ENCODE measurements at places on chromosomes 1 and 21.

GRCh38 chr1:214028095-214028494 is 40.3 kb downstream of the PROX1 start:
- no peak for DNase-seq

GRCh38 chr1:8643542-8644536 is 173.6 kb downstream of the RERE start:
- DNase-seq: no peak

DNA sequence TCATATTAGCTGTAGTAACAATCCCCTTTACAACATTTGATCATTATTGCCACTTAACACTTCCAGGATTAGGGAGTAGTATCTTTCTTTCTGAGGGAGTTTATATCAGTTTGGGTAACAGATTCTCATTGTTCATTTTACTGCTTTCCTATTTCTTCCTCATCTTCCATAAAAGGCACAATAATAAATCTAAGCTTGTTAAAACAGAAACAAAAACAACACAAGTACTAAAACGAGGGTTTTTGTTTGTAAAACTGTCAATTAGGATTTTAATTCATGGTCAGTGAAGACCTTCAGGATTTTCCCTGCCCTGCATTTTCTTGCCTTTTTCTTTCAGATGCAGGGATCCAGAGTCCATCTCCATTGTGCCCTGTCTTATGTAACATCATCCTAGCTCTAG is 29.5 kb downstream of the TMED5 start:
- DNase-seq: no peak

DNA sequence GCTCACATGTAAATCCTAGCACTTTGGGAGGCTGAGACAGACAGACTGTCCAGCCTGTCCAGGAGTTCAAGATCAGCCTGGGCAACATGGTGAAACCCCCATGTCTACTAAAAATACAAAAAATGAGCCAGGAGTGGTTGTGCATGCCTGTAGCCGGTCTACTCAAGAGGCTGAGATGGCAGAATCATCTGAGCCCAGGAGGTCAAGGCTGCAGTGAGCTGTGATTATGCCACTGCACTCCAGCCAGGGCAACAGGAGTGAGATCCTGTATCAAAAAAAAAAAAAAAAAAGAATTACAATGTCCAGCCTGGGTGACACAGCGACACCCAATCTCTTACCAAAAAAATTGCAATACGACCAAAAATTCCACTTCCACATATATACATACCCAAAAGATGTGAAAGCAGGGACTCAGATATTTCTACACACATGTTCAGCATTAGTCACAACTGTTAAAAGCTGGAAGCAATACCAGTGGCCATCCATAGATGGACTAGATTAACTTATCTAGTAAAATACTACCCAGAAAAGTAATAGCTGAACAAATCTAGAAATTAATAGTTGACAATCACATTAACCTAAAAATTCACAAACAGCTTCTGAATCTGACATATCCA is 49.2 kb downstream of the ASH1L start:
- DNase-seq: no peak

DNA sequence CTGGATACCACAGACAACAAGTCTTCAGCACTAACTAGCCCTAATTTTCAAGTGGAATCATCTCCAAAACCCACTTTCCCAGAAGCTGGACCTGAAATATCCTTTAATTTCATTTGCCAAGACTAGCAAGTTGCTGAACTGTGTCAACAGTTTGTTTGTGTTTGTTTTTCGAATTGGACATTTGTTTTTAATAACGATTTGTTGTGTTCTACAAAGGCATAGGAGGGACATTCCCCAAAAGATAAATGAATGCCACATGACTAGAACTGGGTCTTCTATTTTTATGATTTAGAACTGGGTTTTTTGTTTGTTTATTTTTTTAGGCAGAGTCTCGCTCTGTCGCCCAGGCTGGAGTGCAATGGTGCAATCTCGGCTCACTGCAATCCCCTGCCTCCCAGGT is 17.9 kb downstream of the LUZP1 start:
- DNase-seq: no peak

DNA sequence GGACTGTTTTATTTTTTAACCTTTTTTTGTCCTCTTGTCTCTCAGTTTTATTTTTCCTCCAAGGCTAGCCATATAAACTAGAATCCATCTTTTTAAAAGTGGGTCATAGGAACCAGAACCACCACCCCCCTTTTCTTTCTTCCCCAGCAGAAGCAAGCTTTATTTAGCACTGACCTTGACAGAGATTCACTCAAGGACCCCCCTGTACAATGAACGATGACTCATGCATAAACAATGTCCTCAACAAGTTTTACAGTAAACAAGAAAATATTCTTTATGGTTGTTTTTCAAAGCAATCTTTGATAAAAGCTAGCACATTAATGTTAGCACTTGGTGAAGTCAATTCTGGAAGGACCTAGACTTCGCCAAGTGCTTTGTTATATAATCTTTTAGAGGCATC is 14.1 kb downstream of the PKN2 start:
- no peak for DNase-seq

- no peak for DNase-seq
These were observed 8.0 kb downstream of the CORT start for GRCh38 chr1:10457875-10458274.

DNA sequence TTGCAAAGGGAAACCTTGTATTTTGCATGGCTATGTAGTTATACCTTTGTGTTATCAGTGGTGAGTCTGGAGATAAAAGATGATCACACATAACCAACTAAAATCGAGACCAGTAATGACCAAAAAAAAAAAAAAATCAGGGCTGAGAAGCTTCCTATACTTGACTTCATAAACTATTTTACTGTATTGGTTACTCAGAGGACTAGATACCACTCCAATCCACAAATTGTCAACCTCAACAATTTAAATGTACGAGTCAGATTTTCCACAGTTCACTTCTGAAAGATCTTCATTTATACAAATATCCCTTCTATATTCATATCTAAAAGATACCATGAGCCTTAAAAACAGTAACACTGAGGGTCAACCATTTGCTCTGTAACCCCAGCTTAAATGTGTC is 71.7 kb downstream of the NRIP1 start:
- no peak for DNase-seq

- DNase-seq: no peak
These were observed 133.7 kb downstream of the SMYD2 start for GRCh38 chr1:214414691-214415090.

- DNase-seq: no peak
These were observed 152.2 kb downstream of the CLEC20A start for GRCh38 chr1:178344513-178345091.

DNA sequence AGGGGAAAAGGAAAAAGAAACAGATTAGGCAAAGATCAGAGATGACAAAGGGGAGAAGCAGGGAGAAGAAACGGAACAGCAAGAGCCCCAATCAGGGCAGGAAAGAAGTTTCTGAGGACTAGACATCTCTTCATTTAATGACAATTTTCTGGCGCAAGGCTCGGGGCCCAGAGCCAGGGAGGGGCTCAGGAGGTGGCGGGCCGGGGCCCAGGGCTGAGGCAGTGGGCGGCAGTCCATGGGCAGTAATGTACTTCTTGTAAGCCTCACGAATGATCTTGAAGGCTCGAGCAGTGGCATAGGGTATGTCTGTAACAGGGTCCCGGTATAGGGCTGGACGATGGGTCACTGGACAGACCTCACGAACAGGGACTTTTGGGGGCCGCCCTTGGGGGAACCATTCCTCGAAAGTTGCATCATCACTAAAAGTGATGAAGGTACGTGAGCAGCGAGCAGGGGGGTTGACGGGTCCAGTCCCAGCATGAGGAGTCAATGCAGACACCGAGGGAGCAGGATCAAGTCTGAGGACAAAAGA is 799 bp upstream of the TMOD4 start:
- DNase-seq: no peak

DNA sequence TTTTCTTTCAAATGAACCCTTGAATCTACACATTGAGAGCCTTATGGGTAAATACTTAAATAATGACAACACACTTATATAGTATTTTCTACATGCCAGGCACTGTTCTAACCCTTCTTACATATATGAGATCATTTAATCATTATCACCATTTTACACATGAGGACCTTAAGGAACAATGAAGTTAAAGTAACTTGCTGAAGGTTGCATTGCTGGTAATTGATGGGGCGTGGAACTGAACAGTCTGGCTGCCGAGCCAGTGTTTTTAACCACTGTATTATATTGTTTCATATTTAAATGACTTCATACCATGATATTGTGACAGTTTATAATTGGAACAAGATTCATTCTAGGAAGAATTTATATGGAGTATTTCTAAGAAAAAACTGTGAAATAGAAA is 111.9 kb upstream of the TENT5C start:
- DNase-seq: no peak

GRCh38 chr1:182917378-182917777 is 35.6 kb downstream of the SHCBP1L start:
- no peak for DNase-seq

- DNase-seq: no peak
These were observed 126.7 kb downstream of the CTH start for GRCh38 chr1:70537788-70538187.

DNA sequence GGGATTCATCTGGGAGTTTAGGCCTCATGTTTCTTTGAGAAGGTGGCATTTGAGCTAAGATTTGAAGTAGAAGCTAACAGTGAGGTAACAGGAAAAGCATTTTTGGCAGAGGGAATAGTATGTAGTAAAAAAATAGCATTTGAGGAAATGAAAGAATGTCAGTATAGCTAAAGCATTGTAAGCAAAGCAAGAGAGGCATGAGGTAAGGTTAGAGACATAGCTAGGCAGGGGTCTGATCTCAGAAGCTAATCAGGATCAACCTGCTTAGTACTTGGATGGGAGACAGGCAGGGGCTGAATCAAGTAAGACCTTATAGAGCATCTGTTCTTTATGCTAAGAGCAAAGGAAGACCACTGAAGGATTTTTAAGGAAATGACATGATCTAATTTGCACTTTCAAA is 4.0 kb downstream of the POLR3C start:
- DNase-seq: no peak

DNA sequence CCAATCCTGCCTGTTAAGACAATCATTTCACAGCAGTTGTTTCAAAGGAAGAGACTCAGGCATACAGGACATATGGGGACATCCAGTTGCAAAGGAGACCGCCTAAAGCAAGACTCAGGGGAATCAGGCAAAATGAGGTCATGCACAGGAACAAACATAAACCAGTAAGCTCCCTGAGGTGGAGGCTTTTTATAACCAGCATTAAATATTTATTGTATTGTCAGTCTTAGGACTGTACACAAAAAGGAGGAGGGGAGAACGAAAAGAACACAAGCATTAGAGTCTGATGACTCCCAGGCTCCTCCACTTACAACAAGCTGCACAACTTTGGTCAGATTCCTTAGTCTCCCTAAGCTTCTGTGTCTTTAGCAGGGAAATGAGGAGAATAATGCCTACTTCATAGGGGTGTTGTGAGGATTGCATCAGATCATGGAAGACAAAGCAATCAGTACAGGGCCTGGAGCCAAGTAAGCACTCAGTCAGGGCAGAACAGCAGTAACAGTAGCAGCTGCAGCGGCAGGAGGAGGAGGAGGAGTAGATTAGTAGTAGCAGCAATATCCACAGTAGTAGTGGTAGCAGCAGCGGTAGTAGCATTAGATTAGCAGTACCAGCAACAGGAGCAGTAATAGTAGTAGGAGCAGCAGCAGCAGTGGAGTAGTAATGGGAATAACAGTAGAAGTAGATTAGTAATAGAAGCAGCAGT is 54.2 kb upstream of the SPATA6 start:
- DNase-seq: no peak

GRCh38 chr21:15052459-15052763 is 12.4 kb downstream of the NRIP1 start:
- DNase-seq: no peak

GRCh38 chr1:96525657-96526557 is 195.7 kb upstream of the PTBP2 start:
- DNase-seq: no peak

- no peak for DNase-seq
These were observed 56.2 kb downstream of the LGR6 start for GRCh38 chr1:202249846-202250245.

Data from activated T-helper 1 cell treated with anti-CD3 and anti-CD28 coated beads, Interleukin-12 subunit alpha, Interleukin-12 subunit beta, Interleukin-2, Interleukin-4 antibody, amounts not matched to agents 30 ng/mL and 10 ng/mL and 1 ng/mL, durations not matched to agents 14 hours and 24 hours and 36 hours (primary cell).